Urinary bladder (tissue), 4 donors: ENCODE measurements at places on chromosomes 5 and 9. TPM values are rescaled to one million over a fixed set of nuclear protein-coding genes. Genes with fewer than 3 reads are reported as not detected.

DNA sequence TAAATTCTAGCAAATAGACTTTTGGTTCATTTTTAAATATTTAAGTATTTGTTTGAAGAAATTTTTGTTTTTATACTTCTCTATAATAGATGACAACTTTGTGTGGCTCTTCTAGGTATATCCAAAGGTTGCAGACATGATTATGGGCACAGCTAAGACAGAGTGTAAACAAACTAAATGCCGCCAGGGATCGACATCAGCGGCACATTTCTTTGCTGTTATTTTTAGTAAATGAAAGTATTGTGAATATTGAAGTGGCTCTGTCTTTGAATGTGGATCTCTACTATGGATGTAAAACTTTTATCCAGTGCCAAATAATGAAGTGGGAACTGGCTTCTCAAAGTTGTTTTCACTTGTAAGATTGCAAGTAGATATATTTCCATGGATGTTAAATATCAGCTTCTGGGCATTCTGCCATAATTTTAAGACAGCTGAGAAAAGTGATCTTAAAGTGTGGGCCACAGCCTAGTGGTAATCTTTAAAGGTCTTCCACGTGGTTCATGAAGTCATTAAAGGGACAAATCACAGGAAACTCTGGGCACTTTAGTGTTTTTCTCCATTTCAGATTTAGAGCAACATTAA lies 589.9 kb downstream of the ZNF608 start:
- no peak for DNase-seq

DNA sequence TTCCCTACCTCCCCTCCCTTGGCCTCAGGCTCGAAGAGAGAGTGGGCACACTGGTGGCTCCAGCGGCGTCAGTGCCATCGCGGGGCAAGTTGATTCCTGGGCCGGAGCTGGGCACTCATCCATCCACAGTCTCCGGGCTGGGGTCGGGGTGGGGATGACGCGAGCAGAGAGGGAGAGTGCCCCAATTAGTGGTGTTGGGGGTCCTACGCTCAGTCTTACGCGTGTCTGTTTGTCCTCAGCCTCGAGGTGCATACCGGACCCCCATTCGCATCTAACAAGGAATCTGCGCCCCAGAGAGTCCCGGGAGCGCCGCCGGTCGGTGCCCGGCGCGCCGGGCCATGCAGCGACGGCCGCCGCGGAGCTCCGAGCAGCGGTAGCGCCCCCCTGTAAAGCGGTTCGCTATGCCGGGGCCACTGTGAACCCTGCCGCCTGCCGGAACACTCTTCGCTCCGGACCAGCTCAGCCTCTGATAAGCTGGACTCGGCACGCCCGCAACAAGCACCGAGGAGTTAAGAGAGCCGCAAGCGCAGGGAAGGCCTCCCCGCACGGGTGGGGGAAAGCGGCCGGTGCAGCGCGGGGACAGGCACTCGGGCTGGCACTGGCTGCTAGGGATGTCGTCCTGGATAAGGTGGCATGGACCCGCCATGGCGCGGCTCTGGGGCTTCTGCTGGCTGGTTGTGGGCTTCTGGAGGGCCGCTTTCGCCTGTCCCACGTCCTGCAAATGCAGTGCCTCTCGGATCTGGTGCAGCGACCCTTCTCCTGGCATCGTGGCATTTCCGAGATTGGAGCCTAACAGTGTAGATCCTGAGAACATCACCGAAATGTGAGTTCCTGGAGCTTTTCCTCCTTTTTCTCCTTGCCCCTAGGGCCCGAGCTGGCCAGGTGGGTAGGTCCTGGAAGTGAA lies 861 bp downstream of the NTRK2 start:
- no peak for DNase-seq

GRCh38 chr9:89234205-89235067 lies 55.8 kb upstream of the SHC3 start:
- no peak for DNase-seq

GRCh38 chr5:127330116-127330515 lies 39.5 kb downstream of the MEGF10 start:
- no peak for DNase-seq

- DNase-seq = no peak
Measured at GRCh38 chr5:139960723-139961383, 82.2 kb downstream of the NRG2 start.

GRCh38 chr5:132673488-132673887 lies 301 bp upstream of the IL4 start:
- DNase-seq = no peak

- DNase-seq = no peak
Measured at GRCh38 chr9:89802781-89803355, 198.1 kb downstream of the GADD45G start.

- DNase-seq = no peak
Measured at GRCh38 chr5:122858451-122858850, 13.0 kb downstream of the SNX24 start.

DNA sequence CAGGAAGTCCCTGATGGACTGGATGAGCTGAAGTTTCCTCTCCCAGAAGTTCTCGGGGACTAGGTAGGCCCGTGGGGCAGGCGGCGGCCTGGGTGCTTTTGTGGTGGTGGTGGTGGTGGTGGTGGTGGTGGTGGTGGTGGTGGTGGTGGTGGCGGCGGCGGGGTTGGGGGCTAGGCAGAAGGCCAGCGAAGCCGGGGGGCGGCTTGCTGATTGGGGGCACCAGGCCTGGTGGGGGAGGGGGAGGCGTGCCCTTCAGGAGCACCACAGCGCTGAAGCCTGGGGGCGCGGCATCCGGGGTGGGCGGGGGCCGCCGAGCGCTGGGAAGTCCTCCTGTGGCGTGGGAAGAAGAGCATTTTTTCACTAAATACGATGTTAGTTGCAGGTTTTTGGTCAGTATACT lies 26.9 kb downstream of the SPATA31C1 start:
- DNase-seq = no peak

- DNase-seq = no peak
Measured at GRCh38 chr9:16246785-16247184, 623.7 kb downstream of the BNC2 start.

GRCh38 chr5:52693280-52693679 lies 94.4 kb upstream of the ITGA1 start:
- no peak for DNase-seq

GRCh38 chr9:76662476-76663281 lies 101.6 kb upstream of the PCA3 start:
- no peak for DNase-seq

GRCh38 chr9:118230329-118230728 lies 526.1 kb downstream of the TLR4 start:
- no peak for DNase-seq

DNA sequence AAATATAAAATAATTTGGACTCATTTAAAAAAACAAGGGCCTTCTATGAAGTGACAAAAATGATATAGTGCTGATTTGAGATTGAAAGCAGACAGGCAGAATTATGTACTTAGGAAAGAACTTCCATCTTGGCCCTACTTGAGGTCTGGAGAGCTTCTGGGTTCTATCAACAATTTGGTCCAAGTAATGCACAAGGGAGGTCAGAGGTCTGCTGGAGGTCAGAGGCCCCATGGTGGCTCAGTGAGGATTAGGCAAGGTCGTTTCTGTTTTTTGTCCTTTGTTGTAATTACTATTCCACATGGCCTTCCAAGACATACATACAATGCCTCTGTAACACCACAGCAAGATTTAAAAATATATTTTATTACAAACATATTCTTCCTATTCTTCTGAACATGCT lies 37.2 kb downstream of the NUDT12 start:
- DNase-seq = no peak

- no peak for DNase-seq
Measured at GRCh38 chr9:16671591-16672137, 198.8 kb downstream of the BNC2 start.

DNA sequence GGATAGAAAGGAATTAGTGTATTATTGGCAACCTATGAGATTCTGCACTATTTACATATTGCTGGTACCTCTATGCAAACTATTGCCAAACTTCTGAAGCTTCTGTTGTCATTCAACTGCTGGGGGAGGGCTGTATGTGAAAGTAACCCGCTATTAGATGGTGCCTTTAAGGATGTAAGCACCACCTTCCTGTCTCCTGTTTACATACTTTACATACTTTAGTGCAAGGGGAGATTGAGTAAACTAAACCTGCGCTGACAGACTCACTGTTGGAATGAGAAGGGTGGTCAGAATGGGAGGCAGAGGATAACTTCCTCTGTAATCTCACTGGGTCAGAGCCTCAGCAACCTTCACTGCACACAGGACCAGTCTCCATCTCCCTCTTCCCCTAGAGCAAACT lies 123.8 kb downstream of the NR3C1 start:
- DNase-seq = no peak

DNA sequence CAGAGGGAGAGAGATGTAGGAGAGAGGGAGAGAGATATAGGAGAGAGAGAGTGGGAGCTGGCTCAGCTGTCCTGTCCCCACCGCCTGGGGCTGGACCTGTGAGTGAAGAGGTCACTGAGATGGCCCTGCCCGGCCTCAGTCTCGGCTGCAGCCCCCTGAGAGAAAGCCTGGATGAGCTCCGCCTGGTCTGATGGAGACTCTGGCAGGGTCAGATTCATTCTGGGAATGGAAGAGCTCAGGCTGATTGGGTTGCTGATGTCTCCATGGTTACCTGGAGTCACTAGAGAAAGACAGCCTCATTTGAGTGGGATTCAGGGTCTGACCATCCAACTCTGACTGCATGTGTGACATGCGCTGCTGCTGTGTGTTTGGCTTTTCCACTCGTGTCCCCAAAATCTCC lies 27.1 kb upstream of the SEMA4D start:
- DNase-seq = no peak

The SHISAL2B gene
- polyA plus RNA-seq = not detected

The C9orf50 gene
- 0.28 TPM for polyA plus RNA-seq

The ASPN gene
- polyA plus RNA-seq = 7.6 TPM

The INSL6 gene
- not detected for polyA plus RNA-seq

The ATP10B gene
- 0.22 TPM for polyA plus RNA-seq

The ADGRV1 gene
- polyA plus RNA-seq = 4.0 TPM

The OR1Q1 gene
- polyA plus RNA-seq = not detected

The LTC4S gene
- 12.8 TPM for polyA plus RNA-seq

The LIFR gene
- 25.7 TPM for polyA plus RNA-seq

The SLCO6A1 gene
- polyA plus RNA-seq = not detected

The GDA gene
- polyA plus RNA-seq = 2.1 TPM

The PCDHB14 gene
- polyA plus RNA-seq = 8.2 TPM

The HTR4 gene
- 0.06 TPM for polyA plus RNA-seq

The TLR4 gene
- polyA plus RNA-seq = 5.6 TPM

The BHMT2 gene
- 18.1 TPM for polyA plus RNA-seq
